ENCODE measurements at places on chromosomes 5 and 9.
A peak's percentile ranks its signal among the peaks of the same experiment; 100 is the strongest.

GRCh38 chr5:90334741-90335140 lies 74.8 kb downstream of the CETN3 start:
- DNase-seq = no peak

- no peak for DNase-seq
Measured at GRCh38 chr5:76947082-76947503, 5.8 kb upstream of the CRHBP start.

DNA sequence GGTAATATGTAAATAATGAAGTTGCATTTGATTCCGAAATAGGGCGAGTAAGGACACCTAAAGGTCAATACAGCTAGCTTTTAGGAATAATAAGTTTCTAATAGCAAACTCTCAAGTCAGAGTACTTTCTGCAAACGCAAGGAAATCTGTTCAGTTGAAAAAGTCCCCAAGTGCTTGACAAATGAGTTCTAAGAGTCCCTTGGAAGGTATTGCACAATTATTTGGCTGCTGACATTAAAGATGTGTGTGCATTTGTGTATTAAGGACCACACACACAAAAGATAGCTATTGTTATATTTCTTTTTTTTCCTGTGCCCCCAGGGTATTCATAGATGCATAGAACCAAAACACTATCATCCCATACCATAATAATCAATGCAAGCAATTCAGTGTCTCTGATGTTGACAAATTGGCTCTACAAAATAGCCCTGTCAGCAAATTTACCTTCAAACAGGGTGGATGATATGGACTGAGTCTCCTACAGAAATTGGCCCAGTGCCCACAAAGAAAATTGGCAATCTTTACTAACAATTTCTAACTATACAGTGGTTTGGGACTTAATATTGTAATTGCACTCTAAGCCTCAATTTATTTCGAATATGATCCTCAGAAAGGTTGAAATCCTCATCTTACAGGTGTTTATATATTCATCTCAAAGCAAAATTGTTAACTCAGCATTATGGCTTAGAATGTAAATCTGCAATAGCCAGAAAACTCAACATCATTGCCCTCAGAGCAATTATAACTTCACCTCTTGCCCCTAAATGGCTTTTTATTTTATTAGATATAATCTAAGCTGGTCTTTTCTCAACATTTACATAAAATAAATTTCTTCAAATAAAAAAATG lies 827.2 kb downstream of the MAT2B start:
- DNase-seq = no peak

- DNase-seq = no peak
Measured at GRCh38 chr9:136684799-136685198, 2.5 kb downstream of the AGPAT2 start.

- DNase-seq = no peak
Measured at GRCh38 chr9:3696368-3696767, 170.6 kb upstream of the RFX3 start.

DNA sequence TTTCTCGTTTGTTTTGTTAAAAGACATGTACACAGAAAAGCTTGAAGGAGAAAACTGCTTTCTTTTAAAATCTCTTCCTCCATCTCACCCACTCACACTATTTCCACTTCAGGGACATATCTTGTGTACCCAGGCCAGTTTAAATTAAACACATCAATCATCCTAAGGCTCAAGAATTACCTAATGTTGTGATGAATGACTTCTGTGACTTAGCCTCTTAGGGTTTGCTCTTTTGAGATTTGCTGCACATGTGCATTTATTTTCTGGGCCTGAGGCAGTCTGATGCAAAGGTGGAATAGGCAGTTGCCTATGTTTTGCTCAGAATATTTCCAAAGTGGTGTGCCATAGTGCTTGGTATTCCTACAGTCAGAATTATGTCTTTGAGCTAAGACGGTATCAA lies 439.9 kb upstream of the CHD1 start:
- no peak for DNase-seq

GRCh38 chr9:130354806-130355205 lies 89.2 kb downstream of the HMCN2 start:
- DNase-seq = no peak

DNA sequence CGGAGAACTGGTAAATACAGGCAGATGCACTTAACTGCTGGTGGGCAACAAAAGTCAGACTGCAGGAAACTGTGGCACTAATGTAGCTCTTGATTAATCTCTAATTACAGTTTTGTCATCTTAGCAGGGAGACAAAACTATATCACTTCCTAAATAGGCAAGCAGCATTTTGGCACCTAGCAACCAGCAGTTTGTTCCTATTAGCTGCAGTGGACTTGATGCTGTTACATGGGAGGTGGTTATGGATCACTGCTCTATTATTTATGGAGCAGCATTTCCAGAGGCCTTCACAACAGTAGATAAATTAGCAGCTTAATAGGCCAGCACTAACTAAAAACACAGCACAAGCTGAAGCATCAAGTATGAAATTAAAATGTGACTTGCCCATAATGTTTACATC lies 518.3 kb upstream of the ITGA1 start:
- DNase-seq = no peak

GRCh38 chr9:32884482-32884881 lies 101.1 kb downstream of the TMEM215 start:
- DNase-seq = no peak

DNA sequence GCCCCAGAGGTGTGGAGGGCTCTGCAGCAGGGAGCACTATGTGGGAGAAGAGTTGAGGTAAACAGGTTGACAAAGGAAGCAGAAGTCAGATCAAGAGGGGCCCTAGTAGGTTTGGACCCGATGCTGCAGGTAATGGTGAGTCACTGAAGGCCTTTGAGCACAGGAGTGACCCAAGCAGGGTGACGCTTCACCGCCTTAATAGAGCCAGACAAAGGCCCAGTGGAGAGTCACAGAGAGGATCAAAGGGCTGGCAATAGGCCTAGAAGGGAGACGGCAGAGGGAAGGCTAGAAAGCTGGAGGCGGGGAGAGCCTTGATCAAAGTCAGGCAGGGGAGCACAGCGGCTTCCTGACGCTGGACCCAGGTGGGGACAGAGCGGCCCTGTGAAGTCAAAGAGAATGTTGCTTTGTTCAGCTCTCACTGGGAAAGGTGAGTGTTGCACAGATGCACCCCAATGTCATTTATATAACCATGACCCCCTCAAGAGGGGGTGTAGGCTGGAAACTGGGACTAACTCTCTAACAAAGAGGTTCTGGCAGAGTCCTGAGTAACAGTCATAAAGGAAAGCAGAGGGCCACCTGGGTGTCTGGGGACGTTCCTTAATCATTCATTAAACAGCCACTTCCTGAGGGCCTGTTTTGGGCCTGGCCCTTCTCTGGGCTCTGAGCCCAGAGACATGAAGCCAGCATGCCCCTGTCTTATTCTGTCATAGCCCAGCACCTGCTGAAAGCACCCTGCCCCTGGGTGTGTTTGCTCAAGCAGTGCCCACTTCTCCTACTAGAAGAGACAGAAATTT lies 9.8 kb upstream of the CPLX2 start:
- DNase-seq = no peak

DNA sequence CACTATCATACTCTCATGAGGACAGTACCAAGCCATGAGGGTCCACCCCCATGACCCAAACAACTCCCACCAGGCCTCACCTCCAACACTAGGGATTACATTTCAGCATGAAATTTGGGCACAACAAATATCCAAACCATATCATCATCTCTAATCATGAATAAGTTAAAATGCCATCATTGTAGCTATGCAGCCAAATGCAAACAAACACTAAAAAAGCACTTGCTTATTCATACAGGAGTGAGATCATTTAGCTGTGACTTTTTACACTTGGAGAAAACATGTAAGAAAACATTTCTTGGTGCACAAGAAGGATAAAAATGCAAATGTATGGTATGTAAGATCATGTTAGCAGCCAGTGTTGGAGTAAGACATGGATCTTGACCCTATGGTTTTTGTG lies 24.2 kb downstream of the BAAT start:
- no peak for DNase-seq

- no peak for DNase-seq
Measured at GRCh38 chr5:150293091-150293941, 3.7 kb upstream of the CAMK2A start.

- DNase-seq = no peak
Measured at GRCh38 chr9:77518688-77519087, 129.4 kb downstream of the GNA14 start.

DNA sequence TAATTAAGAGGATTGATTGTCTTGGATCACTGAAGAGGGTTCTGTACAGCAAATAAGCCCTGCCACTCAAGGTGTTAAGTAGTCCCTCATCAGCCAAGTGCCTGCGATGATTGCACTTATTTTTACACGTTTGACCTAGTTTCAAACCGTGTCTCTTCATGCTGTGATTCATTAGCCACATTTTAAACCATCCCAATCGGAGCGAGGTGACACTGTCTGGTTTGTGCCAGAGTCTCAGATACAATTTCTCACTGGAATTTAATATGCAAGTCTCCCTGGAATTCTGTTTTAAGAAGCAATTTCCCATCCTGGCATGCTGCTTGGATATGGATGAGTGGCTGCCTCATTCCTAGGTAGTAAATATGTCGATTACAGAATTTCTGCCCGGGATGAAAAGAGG lies 1.6 kb downstream of the INSYN2B start:
- DNase-seq = no peak

- peak; percentile 88 for DNase-seq
Measured at GRCh38 chr5:33441241-33442177, 744 bp downstream of the TARS1 start.

Data from NB4 (cell line).